Stimulated activated CD4-positive, alpha-beta T cell treated with anti-CD3 and anti-CD28 coated beads, Interleukin-15, amount 100 ng/mL, for 1 hour (primary cell): ENCODE measurements at places on chromosomes 3 and 15.

GRCh38 chr3:132261506-132261905 lies 55.7 kb upstream of the ACP3 start:
- DNase-seq = no peak

DNA sequence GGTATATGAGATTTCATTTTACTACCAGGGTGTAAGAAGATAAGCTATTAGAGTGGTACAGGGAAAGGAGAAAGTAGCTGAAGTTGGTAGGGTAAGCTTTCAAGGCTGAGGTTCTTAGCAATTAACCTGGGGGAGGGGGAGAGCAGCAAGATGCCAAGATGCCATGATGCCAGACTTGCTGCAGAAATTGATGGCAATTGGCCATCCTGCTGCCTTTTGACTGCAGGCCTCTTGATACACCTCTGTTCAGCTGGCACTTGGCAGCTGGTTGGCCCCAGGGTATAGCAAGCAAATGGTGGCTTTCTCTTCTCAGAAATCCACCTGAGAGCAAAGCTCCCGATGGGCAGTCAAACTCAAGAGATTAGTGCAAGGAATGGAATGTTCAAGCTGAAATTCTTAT lies 21.4 kb upstream of the DPH6 start:
- DNase-seq = no peak

DNA sequence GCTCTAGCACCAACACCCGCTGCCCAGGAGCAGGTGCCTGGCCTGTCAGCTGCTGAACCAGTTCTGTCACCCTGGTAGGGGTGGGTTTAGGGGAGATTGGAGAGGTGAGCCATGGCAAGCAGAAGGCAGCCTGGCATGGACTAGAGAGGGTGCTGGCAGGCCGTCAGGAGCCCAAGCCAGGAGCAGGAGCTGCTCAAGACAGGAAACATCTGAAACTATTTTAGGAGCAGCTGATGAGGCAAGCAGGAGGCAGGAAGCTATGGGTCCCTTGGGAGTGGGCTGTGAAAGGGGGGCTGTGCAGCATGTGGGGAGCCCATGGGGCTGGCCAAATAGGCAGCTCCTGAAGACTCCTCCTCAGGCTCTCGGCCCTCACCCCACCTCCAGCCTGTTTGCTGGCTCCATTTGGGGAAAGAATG lies 2.3 kb downstream of the INKA1 start:
- no peak for DNase-seq

GRCh38 chr3:317012-317411 lies 120.4 kb downstream of the CHL1 start:
- DNase-seq = no peak

GRCh38 chr15:26598704-26599103 lies 174.2 kb downstream of the GABRB3 start:
- no peak for DNase-seq

DNA sequence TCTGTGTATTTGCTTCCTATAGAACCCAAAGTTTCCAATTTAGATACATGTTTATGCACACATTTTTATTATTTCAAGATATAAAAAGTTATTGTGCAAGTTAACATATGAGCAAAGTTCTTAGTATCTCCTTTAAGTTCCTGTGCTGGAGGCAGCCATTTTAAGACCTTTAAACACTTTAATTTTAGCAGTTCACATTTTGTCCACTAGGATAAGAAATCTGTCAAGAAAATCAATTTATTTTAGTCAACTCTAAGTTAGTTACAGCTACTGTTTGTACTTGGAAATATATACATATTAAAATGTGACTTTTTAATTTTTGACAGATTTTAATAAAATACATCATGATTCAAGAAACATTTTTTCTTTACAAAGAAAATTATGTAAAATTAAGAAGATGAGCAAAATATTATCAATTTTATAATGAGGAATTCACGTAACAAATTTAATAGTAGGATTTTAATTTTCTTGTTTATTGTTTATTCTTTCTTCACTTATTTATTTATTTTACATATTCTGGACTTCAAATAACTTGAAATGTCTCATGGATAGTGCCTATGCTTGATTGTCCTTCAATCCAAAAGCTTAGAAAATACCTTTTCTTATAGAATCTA lies 402.6 kb upstream of the GBE1 start:
- no peak for DNase-seq

- no peak for DNase-seq
These were observed 308.9 kb downstream of the CTNNB1 start for GRCh38 chr3:41508063-41508696.

DNA sequence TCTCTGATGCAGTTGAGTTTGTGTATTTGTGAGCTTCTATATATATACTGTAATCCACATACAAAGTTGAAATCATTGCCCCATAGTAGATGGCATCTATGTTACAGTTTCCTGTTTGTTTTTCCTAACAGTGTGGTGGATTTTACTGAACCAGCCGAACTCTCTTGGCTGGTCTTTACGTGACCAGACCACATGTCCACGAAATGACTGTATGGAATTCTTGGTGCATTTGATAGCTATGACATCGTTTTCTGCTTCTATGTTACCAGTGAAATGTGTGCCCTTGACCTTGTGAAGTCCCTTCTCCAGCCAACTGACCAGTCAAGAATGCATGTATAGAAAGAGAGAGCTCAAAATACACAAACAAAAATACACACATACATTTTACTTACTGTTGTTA lies 1.8 kb downstream of the KCNMB2 start:
- no peak for DNase-seq

GRCh38 chr3:18417904-18418572 lies 7.1 kb downstream of the SATB1 start:
- DNase-seq = no peak

DNA sequence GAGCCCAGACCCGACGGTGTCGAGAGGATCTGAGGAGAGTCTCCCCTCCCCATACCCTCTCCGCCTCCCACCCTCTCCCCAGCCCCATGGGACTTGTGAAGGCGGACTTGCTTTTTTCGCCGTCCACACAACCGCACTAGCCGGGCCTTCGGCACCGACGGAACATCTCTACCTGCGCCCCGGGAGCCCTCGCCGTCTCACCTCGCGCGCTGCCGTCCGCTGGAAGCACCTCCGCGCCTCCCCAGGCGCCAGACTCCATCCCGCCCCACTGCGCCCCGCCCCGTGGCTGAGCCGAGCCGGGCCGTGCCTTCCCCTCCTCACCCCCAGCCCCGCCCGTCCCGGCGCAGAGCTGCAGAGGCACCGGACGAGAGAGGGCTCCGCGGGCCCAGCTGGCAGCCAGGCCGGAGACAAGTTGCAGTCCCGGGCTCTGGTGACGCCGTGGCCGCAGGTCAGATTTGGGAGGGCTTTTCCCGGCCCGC lies at the start of the genes DUOX1 and DUOXA1:
Gene DUOX1 (plus strand): TSS at position 344 of the 479 bp plus-strand sequence. CDS start 1,973 bp downstream, outside the sequence.
Gene DUOXA1 (minus strand): TSS at position 229 of the 479 bp plus-strand sequence. CDS start 6,865 bp downstream, outside the sequence.
- DNase-seq = peak; percentile 27

DNA sequence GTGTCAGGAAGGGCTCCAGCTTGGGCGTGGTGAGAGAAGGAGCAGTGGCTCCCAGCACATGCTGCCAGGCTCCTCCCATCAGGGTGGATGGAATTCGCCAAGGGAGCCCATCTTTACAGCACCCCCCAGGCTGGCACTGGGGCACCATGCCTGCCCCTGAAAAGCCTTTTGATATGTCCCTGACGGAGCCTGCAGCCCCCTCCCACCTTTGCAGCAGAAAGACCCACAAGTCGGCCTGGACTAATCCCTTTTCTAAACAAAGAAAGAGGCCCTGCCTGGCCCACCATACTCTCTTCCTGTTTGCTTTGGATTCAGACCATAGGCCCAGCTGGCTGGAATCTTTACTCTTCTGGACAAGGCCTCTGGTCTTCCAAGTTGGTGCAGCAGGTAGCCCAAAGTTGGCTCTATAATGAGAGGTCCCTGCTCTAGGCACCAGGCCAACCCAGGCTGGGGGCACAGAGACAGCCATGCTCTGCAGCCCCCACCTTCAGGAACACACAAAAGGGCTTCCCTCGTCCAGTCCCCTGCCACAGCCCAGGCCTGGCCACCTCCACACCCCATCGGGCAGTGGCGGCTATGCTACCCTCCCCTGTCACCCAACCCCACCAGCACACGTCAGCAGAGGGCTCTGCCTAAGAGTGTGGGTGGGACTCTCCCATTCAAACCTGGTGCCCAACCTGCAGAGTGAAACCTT lies 5.4 kb downstream of the ANPEP start:
- DNase-seq = no peak

GRCh38 chr3:95565502-95565901 lies 1248.9 kb upstream of the EPHA6 start:
- no peak for DNase-seq

DNA sequence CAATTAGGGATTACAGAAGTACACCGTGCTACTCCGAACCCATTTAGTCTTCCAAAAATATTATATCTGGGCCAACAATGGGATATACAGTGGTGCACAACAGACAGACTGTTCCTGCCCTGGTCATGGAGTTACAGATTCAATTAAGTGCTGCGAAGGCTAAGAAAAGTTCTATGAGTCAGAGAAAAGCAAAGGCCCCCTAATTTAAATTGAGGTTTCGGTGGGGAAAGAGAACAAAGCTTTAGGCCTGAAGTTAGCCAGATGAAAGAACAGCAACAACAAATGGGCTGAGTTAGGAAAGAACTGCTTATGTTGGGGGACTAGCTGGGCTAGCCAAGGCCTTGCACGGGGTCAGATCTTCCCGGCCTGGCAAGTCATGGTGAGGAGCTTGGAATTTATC lies 131.8 kb downstream of the MDFIC2 start:
- no peak for DNase-seq

GRCh38 chr15:81480645-81481053 lies 106.6 kb upstream of the TMC3 start:
- no peak for DNase-seq

DNA sequence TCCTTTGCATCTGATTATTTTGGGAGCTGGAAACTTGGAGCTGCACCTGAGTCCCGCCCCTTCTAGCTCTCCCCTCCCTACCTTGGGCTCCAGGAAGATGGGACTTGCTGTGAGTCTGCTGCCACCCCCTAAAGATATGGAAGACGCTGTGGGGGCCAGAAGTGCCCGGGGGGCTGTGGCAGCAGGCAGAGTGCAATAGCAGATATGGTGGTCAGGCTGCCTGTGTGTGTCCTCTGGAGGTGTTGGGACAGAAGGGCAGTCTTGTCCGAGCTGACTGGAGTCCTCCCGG lies 485 bp downstream of the PAK6 start:
- no peak for DNase-seq

DNA sequence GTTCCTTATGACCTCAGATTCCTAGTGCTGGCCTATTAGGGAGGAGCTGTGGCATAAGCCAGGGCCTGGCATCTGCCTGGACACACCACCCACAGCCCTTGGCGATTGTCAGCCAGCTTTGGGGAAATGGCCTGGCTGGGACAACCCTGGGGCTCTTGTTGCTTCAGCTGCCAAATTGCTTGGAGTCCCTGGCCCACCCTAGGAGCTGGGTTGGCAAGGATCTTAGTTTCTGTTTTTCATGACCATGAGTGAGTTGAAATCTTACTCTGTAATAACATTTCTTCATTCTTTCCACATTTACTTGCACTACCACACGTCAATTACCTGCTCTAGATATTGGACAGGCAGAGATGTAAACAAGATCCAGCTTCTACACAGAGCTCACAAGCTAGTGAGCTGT lies 1.9 kb upstream of the MYZAP start:
- DNase-seq = no peak

DNA sequence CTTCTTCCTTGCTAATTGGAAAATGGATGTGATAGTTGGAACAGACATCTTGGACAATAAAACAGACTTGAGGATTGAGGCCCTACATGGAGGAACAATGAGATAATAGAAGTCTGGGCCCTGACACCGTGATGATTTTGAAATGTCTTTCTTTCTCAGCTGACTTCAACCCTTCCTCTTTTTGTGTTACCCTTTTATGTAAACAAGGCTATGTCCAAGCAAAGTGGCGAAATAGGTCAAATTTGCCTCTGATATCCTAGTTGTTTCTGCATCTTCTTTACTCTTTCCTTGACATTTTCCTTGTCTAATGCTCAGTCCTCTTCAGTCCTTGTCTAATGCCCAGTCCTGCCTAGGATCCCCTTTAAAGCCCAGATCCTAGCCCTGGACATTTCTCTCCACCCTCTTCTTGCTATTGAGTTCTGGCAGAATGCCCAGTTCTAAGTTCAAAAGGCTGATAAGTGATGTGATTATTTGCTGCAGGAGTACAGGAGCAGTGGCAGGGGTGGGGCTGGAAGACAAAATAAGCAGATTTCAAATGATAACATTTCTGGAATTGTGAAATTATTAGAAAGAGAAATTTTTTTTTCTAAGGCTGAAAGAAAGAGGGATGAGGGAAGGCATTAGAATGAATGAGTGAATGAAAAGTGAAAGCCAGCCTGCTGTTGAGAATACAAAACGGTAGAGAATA lies 6.5 kb upstream of the VPS8 start:
- no peak for DNase-seq

DNA sequence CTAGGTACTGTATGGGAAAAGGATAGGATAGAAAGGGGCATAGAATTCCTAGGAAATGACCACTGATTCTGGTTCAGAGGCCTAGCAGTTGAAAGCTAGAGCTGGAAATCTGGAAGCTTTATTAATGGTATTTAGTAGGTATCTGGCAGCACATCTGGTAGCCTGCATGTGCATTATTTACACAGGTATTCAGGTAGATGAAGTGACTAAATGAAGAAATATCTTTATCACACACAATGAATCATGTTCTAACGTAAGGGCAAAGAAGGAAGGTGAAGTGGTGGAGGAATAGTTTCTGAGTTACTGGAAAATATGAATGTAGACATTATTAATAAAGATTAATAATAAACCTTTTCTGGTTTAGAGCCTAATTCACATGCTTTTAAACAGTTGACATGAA lies 119.9 kb downstream of the MBNL1 start:
- DNase-seq = no peak

DNA sequence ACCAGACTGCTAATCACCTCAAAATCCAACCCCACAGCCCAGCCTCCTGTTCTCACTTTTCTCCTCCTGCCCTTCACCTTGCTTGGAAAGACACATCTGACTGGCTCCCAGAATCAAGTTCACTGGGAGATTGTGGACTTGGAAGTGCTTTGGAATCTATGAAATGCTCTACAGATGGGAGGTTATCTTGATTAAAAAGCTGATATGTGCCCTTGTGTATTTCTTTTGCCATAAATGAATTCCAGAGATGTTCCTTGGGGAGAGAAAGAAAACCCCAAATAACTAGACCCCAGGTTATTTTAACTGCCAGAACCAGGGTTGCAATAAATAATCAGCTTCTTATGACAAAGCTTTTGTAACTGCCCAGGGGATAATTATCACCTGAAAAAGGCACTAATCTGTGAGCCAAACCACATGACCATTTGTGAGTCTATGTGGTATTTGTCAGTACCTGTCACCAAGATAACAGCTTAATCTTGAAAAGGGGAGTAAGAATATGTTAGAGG lies 21.7 kb upstream of the ARHGEF3 start:
- no peak for DNase-seq

GRCh38 chr3:119673875-119674274 lies 3.3 kb downstream of the COX17 start:
- DNase-seq = no peak

- DNase-seq = no peak
These were observed 1.4 kb downstream of the DNAJA4 start for GRCh38 chr15:78265752-78266224.

DNA sequence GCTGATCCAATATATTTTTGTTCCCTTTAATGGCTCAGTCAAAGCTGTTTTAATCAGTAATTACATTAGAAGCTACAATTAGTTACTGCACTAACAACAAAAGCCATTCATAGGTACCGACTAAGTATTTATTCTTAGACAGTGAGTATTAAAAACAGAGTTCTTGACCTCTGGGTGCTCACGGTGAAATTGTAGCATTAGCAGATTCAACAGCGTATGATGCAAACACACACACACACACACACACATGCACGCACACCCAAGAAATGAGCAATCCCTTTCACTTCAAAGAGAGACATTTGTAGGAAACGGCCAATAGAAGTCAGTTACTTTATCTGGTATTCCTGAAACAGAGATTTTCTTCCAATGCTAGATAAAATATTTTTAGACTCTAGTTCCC lies 27.0 kb upstream of the MITF start:
- DNase-seq = no peak
